ENCODE measurements at places on chromosomes 3 and 15. TPM values are rescaled to one million over a fixed set of nuclear protein-coding genes. Genes with fewer than 3 reads are reported as not detected.

Gene C3orf49
- total RNA-seq = not detected

DNA sequence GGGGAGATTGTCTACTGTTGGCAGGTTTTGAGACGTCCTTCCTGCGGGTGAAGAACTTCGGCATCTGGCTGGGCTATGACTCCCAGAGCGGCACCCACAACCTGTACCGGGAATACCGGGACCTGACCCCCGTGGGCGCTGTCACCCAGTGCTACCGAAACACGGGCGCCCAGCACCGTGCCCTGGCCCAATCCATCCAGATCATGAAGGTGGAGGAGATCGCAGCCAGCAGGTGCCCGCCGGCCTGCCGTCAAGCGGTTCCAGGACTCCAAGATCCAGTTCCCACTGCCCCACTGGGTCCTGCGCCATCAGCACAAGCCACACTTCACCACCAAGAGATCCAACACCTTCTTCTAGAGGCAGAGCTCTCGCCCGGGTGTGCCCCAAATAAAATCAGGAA is 194.9 kb upstream of the EPHA6 start:
- H3K27me3 ChIP-seq = no peaks in the 10 kb centered on the region
- H3K27ac ChIP-seq = no peak overlapping the region
- peaks cover 6% of the 10 kb centered on the region for H3K36me3 ChIP-seq
- no peaks in the 10 kb centered on the region for H3K4me1 ChIP-seq

GRCh38 chr3:128123156-128123537 is 465 bp downstream of the RUVBL1 start:
- peaks cover 13% of the 10 kb centered on the region for H3K36me3 ChIP-seq
- no peaks in the 10 kb centered on the region for H3K4me1 ChIP-seq
- H3K27me3 ChIP-seq = no peaks in the 10 kb centered on the region
- peak overlapping the region; percentile 71 for H3K27ac ChIP-seq
- peak overlapping the region; percentile 99 for H3K4me3 ChIP-seq

DNA sequence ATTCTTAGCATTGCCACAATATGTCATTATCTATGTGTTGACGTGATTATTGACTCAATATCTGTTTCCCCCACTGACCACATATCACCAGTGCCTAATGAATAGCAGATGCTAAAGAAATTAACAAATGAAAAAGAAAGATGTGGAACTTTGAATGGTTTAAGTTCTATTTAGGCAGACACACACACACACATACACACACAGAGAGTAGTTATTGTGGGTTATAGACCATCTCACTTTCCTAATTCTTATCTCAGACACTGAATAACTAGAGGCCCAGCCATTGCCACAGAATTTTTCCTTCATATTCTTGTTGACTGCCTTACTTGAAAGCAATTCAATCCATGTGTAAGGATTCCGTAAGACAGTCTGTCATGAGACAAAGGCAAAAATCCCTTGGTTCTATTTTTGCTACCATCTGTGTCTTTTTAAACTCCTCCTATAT is 61.9 kb upstream of the PHLDB2 start:
- no peaks in the 10 kb centered on the region for H3K36me3 ChIP-seq
- H3K27ac ChIP-seq = no peak overlapping the region
- no peak overlapping the region for H3K4me3 ChIP-seq
- no peaks in the 10 kb centered on the region for H3K27me3 ChIP-seq
- DNase-seq = no peak

DNA sequence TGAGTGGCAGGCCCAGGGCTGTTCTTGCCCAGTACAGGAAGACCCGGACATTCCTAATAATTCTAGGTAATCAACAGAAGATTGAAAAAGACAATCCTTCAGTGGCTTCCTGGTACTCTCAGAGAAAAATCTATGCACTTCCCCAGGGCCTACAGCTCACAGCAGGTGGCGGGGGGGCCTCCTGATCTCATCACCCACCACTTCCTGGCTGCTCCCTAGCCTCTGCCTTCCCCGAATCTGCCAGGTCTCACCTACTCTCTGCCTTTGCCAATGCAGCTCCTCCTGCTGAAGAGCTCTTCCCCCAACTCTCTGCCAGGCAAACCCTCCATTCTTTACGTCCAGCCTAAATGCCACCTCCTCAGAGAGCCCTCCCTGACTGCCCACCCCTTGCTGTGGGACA is 37.5 kb downstream of the EHD4 start:
- no peak overlapping the region for H3K4me3 ChIP-seq
- no peaks in the 10 kb centered on the region for H3K27me3 ChIP-seq
- DNase-seq = peak; percentile 66
- peaks cover 10% of the 10 kb centered on the region for H3K4me1 ChIP-seq

DNA sequence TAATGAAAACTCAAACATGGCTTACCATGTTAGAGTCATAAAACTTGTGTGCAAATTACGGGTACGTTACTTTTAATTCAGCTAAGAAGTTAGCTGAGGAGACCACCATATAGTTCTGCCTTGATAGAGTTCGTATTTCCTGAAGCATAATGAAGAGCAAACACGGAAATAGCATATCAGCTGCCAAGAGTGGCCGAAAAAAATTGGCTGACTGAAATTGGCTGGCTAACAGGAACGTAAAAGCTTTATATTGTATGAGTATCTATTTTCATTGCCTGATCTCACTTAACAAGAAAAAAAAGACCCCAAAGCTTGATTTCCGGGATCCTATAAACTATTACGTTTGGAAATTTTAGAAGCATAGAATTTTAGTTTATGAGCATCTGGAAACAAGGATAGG is 1222.9 kb downstream of the ZPLD1 start:
- H3K36me3 ChIP-seq = no peaks in the 10 kb centered on the region
- H3K27ac ChIP-seq = no peak overlapping the region
- no peaks in the 10 kb centered on the region for H3K27me3 ChIP-seq

GRCh38 chr3:156148345-156148945 is 28.1 kb downstream of the KCNAB1 start:
- no peaks in the 10 kb centered on the region for H3K4me1 ChIP-seq
- H3K4me3 ChIP-seq = no peak overlapping the region
- H3K36me3 ChIP-seq = no peaks in the 10 kb centered on the region
- no peaks in the 10 kb centered on the region for H3K27me3 ChIP-seq
- no peak for DNase-seq

Gene AADAC
- not detected for total RNA-seq

- H3K4me3 ChIP-seq = no peak overlapping the region
- H3K36me3 ChIP-seq = no peaks in the 10 kb centered on the region
- H3K4me1 ChIP-seq = no peaks in the 10 kb centered on the region
- H3K27ac ChIP-seq = no peak overlapping the region
- H3K27me3 ChIP-seq = no peaks in the 10 kb centered on the region
Measured at GRCh38 chr3:103729547-103729946, 1294.7 kb downstream of the ZPLD1 start.

DNA sequence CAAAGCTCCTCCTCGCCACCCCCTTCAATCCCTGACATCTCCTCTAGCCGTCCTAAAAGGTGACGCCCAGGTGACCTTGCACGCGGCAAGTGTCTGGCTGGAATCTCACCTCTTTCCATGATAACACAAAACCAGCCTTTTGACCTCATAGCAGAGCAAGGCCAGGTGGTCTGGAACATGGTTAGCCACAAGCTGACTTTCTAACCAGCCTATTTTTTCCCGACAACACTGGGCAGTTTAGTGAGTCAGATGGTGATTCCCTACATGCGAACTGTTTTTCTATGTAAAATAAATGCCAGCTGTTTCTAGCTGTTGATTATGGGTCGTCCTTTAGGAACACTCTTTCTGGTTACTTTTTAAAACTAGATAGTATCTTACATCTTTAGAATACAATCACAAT is 243.0 kb downstream of the CD47 start:
- no peaks in the 10 kb centered on the region for H3K36me3 ChIP-seq
- H3K27ac ChIP-seq = no peak overlapping the region
- H3K4me3 ChIP-seq = no peak overlapping the region

- peaks cover 18% of the 10 kb centered on the region for H3K36me3 ChIP-seq
- peak overlapping the region; percentile 86 for H3K4me3 ChIP-seq
- no peaks in the 10 kb centered on the region for H3K27me3 ChIP-seq
- no peaks in the 10 kb centered on the region for H3K4me1 ChIP-seq
- DNase-seq = no peak
Measured at GRCh38 chr3:194632809-194633348, 340 bp downstream of the TMEM44 start.

Gene HTR3D
- total RNA-seq = not detected

- no peaks in the 10 kb centered on the region for H3K36me3 ChIP-seq
- H3K27ac ChIP-seq = no peak overlapping the region
- no peak overlapping the region for H3K4me3 ChIP-seq
- DNase-seq = no peak
- H3K27me3 ChIP-seq = no peaks in the 10 kb centered on the region
Measured at GRCh38 chr3:39273119-39273518, 6.7 kb downstream of the CX3CR1 start.

- peaks cover 19% of the 10 kb centered on the region for H3K36me3 ChIP-seq
- no peak overlapping the region for H3K4me3 ChIP-seq
- no peak overlapping the region for H3K27ac ChIP-seq
- no peak for DNase-seq
- H3K27me3 ChIP-seq = no peaks in the 10 kb centered on the region
Measured at GRCh38 chr3:123658118-123658851, 73.4 kb upstream of the HACD2 start.

Gene STARD9
- total RNA-seq = 5.1 TPM

DNA sequence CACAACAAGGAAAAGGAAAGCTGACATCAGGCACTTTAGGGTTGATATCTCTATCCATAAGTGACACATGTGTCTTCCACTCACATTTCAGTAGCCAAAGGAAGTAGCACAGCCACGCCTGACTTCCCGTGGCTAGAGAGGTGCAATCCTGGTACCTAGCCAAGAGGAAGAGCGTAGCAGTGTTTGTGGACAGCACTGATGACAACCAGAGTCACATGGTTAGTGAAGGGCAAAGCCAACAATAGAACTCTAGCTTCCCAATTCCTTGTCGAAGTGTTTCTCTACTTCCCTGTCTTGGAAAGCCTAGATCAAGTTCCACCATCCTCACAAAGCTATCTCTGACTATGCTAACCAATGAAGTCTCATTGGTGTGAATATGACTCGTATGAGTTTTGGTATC is 189.2 kb downstream of the RSL24D1 start:
- H3K4me3 ChIP-seq = no peak overlapping the region
- H3K36me3 ChIP-seq = no peaks in the 10 kb centered on the region
- H3K4me1 ChIP-seq = no peaks in the 10 kb centered on the region

- no peak for DNase-seq
- no peaks in the 10 kb centered on the region for H3K4me1 ChIP-seq
- no peaks in the 10 kb centered on the region for H3K27me3 ChIP-seq
- peaks cover 10% of the 10 kb centered on the region for H3K36me3 ChIP-seq
Measured at GRCh38 chr3:156675830-156676767, 1.7 kb downstream of the TIPARP start.

- no peaks in the 10 kb centered on the region for H3K36me3 ChIP-seq
- no peaks in the 10 kb centered on the region for H3K27me3 ChIP-seq
- no peaks in the 10 kb centered on the region for H3K4me1 ChIP-seq
- H3K27ac ChIP-seq = no peak overlapping the region
- H3K4me3 ChIP-seq = no peak overlapping the region
Measured at GRCh38 chr3:64806668-64807605, 119.1 kb upstream of the ADAMTS9 start.

DNA sequence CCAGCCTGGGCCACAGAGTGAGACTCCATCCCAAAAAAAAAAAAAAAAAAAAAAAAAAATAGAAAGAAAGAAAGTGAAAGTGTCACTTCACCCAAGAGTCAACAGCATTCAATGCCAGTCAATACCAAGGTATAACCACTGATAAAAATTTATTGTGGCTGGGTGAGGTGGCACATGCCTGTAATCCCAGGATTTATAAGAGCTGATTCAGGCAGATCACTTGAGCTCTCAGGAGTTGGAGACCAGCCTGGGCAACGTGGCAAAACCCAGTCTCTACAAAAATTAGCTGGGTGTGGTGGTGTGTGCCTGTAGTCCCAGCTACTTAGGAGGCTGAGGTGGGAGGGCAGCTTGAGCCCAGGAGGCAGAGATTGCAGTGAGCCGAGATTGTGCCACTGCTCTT is 46.5 kb upstream of the PIK3CB start:
- H3K4me1 ChIP-seq = no peaks in the 10 kb centered on the region
- H3K27me3 ChIP-seq = no peaks in the 10 kb centered on the region
- no peaks in the 10 kb centered on the region for H3K36me3 ChIP-seq
- no peak overlapping the region for H3K4me3 ChIP-seq

DNA sequence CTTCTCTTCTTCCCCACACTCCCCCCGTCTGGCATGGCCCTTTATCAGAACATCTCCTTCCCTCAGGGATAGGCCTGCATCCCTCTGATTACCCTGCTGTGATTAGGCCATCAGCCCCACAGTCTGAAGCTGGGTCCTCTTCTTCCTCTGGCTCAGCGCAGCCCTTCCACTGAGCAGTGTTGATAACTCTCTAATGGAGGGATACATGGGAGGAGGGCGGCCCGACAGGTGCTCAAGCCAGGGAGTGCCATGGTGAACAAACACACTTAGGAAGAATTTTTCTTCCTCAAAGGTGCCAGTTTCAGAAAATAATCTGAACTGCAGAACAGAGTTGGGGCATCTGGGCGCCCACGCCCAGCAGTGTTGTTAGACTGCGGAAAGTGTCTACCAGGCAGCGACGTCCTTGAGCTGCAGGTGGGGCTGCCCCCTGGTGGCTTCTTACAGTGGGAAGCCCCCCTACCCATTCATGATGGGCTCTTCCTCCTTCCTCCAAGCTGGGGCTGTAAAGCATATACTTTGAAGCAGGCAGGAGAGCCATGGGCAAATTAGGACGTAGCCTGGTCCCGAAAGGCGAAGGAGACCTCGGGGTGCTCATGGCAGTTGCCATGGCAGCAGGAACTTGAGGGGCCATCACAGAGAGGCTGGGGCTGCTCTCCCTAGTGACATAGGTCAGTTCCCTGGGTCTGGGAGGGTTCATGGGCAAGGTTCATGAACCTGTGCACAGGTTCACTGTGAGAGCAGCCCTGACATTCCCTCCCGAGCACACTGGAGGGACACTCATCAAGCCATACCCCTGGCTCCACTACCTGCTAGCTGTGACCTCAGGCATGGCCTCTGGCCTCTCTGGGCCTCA is 33.2 kb upstream of the NR2C2 start:
- H3K27me3 ChIP-seq = no peaks in the 10 kb centered on the region
- no peak overlapping the region for H3K27ac ChIP-seq
- DNase-seq = peak; percentile 47
- H3K4me3 ChIP-seq = no peak overlapping the region
- no peaks in the 10 kb centered on the region for H3K4me1 ChIP-seq
- H3K36me3 ChIP-seq = no peaks in the 10 kb centered on the region

DNA sequence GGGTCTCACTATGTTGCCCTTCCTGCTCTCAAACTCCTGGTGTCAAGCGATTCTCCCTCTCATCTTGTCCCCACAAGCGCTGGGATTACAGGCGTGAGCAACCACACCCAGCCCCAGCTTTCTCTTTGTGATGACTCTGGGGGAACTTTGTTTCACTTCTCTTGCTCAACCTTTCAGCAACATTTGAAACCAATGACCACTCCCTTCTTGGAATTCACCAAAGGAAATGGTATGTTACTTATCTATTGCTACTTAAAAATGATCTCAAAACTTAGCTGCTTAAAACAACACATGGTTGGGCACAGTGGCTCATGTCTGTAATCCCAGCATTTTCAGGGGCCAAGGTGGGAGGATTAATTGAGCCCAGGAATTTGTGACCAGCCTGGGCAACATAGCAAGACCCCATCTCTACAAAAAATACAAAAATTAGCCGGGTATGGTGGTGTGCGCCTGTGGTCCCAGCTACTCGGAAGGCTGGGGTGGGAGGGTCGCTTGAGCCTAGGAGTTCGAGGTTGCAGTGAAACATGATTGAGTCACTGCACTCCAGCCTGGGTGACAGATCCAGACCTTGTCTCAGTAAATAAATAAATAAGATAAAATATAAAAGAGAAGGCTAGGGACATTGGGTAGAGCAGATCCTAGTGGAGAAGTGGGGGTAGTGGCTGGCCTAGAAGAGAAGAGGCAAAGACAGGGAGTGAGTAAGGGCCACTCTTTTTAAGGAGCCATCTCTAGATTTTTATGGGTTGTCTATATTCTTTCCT is 10.3 kb upstream of the COPG1 start:
- H3K4me3 ChIP-seq = no peak overlapping the region
- DNase-seq = no peak
- no peak overlapping the region for H3K27ac ChIP-seq
- H3K27me3 ChIP-seq = no peaks in the 10 kb centered on the region
- H3K36me3 ChIP-seq = no peaks in the 10 kb centered on the region

All from H9 (cell line).